ENCODE measurements at places on chromosomes 5 and 9.
A peak's percentile ranks its signal among the peaks of the same experiment; 100 is the strongest.

- DNase-seq, result no peak
Measured at GRCh38 chr5:160088805-160089204, 30.4 kb downstream of the PWWP2A start.

- no peak for DNase-seq
Measured at GRCh38 chr9:111915425-111915758, 18.8 kb downstream of the UGCG start.

DNA sequence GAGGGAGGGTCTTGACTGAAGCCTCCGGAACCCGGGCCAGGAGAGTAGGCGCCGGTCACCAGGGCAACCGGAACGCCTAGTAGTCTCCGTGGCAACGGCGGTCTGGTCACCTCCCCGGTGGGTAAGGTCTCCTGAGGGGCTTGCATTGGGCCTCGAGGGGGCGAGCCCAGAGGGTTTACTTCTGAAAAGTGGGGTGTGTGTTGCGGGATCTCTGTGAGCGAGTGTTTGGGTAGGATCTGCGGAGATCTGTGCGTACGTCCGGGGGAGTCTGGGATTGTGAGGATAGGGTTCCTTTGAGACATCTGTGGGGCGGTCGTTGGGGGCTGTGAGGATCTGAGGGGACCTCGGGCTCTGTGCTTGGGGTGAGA lies at the start of gene FAM221B:
Gene FAM221B (minus strand): TSS at position 17 of the 368 bp plus-strand sequence. CDS start 2,571 bp downstream, outside the sequence.
- no peak for DNase-seq

DNA sequence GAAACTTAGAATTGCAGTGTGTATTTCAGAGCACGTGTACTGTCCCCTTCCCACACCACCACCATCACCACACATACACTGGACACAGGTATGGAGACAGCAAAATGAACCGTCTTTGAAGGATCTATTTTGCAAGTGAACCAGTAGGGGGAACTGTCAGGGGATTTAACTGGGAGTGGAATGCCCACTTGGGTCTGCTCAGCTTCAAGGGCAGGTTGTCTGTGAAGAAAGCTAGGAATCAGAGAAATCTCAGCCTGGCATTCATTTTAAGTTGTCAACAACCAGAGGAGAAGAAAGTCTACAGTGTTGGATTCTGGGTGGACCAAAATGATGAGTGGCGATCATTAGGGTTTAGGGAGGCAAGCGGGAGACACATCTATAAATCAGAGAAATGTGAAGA lies 147.0 kb downstream of the DCP2 start:
- DNase-seq, result no peak

DNA sequence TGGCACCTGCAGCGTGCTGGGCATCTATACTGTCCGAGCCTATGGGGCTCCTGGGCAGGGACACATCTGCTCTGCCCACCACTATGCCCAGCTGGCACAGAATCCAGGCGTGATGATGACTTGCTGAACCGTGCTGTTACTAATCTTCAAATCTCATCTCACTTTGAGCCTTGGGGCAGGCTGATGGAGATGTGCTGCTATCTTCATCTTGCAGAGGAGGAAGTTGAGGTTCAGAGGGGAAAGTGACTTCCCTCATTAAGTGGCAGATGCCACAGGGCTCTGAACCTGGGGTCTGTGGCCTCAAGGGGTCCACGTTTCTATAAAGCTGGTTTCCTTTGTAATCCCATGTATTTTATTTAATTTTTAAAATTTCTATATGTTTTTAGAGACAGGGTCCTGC lies 4.7 kb downstream of the SLC2A6 start:
- DNase-seq, result no peak

GRCh38 chr9:31597977-31598376 lies 786.5 kb upstream of the ACO1 start:
- peak; percentile 59 for DNase-seq

GRCh38 chr5:115855959-115856358 lies 14.2 kb downstream of the AP3S1 start:
- no peak for DNase-seq

DNA sequence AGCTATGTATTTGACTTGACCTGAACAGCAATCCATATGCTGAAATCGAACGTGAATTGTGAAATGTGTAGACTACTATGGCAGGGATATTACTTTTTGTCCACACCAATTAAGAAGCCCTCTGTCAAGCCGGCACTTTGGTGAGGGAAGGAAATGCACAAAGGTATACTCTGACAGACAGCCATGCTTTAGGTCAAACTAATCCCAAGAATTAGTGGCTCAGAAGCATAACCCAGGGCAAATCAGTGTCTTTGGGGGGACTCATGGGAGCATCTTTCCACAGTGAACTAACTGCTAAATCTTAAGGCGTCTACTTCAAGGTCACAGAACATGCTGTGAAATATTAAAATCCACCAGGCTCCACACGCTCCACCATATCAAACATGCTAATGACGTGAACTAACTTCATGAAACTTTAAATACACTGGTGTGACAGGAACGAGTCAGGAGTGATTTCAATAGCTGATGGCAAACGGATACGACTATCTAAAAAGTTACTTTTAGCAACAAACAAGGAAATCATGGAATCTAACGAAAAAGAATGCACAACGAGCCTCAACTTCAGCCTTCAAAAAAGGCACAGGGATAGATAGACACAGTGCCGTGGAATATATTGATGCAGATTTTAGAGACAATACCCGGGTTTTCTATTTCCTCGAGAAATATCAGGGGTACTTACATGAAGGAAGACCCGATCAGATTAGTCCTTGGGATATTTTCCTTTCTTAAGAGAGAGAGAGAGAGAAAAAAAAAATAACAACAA lies 527 bp downstream of the MEF2C start:
- DNase-seq, result no peak

DNA sequence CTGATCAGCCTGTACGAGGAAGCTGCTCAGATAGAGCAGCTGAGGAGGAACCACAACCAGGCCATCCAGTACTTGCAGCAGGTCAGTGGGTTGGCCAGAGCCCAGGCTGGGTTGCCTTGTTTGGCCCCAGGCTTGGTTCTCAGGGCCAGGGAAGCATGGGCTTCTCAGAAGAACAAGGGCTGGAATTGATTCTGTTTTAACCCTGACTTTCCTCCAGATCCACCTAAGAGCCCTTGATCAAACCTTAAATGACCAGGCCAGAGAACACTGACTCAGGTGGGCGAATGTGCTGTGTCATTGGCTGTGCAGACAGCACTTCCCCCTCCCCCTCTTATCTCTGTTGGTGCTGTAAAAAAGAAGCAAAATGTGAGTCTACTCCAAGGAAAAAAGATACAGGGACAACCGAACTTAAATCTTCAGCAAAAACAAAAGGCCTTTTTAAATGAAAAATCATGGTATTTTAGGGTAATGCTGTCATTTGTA lies 28.1 kb downstream of the TTC23L start:
- no peak for DNase-seq

DNA sequence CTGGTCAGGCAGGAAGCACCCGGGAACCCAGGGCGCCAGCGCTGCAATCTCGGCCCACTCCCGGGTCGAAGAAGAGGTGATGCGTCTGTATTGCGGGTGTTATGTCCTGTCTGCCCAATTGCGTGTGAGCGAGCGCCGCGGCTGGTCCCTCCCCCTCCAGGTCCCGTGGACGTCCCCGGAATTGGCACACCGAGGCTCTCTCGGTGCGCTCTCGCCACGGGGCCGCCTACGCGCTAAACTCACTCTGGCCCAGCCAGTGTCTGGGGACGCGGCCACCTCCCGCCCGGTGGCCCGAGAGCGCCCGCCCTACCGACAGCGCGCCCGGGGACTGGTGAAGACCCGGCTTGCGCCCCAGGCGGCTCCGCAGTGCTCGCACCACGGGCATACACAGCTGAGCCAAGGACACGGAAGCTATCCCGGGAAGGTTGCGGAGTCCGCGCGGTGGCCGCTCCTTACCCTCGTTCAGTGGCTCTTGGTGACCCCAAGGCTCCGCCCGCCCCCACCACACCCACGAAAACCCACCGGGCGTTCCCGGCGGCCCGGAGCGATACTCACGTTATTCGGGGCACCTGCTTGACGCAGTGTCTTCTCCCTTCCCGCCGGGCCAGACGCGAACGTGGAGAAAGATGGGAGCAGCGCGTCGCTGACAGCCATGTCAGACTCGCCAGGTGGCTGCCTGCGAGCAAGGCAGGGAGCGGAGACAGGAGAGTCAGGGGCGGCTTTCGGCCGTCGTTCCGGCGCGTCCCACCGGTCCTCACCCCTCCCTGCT lies 1.0 kb downstream of the KLF4 start:
- DNase-seq, result peak; percentile 44

GRCh38 chr9:113475992-113476391 lies 12.5 kb downstream of the RGS3 start:
- DNase-seq, result no peak

DNA sequence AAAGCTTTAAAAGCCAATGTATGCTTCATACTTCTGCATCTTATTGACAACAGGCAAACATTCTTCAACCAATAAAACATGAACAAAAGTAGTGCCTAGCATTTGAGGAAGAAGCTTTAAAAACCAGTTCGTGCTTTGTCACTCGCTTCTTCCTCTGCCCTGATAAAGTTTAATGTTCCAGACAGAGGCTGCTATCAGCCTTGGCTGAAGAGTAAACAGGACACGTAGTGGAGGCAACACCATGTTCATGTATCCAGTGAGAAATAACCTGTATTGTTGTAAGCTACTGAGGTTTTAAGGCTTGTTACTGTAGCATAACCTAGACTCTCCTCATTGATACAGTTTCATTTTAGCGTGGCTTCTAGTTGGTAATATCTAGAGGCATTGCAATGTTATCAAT lies 3.2 kb upstream of the FUBP3 start:
- no peak for DNase-seq

DNA sequence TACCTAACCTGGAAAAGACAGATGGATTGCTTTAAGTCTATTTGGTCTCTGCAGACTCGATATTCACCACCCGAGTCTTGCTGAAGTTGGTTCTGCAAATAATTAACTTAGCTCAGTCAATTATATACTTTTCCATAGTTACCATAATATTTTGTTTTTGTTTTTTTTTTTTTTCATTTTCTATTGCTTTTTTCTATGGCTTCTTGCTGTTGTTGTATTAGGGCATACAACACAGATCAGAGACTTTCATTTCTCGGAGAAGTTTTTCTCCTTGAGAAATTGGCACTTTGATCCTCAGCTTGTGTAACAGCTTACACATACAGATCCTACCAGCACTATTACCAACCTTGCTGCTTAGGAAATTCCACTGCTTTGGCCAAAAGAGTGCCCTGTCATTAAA lies 88.0 kb downstream of the GPR21 start:
- no peak for DNase-seq

DNA sequence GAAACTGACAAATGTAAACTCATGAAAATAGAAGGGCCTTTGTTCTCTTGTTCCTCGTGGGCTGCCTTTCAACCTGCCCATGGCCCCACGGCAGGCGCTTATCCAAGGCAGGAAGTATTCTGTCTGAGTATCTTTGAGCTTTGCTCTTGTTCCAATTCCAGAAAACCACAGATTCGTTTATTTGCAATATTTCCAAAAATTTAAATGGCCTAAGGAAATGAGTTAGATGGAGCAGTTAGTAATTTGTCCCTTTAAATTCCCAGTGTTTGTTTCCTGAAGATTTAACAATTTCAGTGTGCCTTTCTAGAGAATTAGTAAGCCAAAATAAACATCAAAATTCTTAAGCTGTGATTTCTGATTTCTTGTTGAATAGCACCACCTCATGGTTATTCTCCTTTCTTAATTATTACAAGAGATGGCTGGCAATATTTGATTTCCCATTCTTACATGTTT lies 299.4 kb upstream of the RASA1 start:
- DNase-seq, result peak; percentile 57

GRCh38 chr5:82058710-82059109 lies 86.9 kb downstream of the ATG10 start:
- DNase-seq, result peak; percentile 33

All from fibroblast of skin of scalp (primary cell).